ENCODE measurements at places on chromosomes 12 and 14.
A peak's percentile ranks its signal among the peaks of the same experiment; 100 is the strongest.

DNA sequence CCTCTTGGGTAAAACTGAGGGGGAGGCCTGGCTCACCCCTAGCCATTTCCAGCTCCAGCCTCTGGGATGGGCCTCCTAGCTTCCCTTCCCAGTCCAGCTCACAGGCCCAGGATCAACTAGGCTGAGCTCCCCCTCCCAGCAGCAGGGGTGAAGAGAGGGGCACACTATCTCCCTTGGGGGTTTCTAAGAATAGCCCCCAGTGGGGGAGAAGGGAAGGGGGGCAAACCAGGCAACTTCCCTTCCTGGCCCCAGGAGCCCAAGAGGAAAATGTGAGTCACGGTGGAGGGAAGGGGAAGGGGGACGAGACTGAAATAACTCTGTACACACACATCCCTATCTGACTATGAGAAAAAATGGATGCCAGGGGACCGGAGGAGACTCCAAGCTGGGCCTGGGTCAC is 9.0 kb downstream of the ADCY6 start:
- DNase-seq, result no peak

DNA sequence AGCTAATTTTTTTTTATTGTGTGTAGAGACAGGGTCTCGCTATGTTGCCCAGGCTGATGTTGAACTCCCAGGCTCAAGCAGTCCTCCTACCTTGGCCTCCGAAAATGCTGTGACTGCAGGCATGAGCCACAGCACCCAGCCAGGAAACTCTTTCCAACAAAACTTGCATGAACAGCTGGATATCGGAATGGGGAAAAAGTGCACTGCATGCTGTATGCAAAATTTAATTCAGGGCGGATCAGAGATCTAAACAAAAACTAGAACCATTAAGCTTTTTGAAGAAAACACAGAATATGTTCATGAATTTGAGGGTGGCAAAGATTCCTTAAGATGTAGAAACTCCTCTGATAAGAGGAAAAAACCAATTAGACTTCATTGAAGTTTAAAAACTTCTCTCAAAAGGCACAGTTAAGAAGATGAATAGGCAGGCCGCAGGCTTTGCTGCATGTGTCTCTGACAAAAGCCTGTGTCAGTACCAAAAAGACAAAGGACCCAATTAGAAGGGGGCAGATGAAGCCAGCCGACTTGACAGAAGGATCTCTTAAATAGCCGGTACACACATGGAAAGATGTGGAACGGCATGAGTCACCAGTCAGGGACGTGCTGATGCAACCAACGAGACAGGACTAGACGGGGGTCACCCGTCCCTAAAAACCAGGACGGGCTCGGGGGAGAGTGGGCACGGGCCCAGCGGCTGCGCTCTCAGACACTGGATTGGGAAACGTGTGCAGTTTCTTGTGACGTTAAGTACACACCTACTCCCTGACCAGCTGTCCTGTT is 34.8 kb upstream of the MMP17 start:
- no peak for DNase-seq

DNA sequence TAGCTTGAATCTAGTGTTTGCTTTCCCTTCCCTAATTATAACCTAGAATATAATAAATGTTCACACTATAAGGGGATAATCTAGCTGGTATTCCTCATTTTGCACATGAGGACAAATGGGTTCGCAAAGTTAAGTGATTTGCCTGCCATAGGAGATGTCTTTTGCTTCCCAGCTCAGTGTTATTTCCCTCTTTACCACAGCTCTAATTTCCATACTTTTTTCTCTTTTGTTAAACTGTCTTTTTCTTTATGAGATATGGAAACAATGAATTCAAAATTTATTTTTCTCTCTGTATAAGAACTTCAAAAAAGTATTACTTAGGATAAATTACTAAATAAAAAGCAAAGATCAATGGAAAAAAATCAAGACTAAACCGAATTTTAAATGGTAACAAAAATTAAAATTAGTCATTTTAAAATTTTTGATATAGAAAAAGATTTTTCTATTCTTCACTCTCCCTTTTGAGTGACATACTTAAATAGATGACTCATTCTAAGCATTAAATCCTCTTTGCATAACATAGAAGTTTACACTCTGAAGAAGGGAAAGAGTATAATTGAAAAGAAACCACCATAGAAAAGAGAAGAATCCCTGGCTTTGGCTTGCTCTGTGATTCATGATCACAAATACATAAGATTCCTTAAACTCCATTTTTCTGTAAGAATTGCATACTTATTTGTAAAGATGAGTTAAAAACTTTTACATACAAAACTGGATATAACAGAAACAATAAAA is 97.3 kb downstream of the INSM2 start:
- no peak for DNase-seq

DNA sequence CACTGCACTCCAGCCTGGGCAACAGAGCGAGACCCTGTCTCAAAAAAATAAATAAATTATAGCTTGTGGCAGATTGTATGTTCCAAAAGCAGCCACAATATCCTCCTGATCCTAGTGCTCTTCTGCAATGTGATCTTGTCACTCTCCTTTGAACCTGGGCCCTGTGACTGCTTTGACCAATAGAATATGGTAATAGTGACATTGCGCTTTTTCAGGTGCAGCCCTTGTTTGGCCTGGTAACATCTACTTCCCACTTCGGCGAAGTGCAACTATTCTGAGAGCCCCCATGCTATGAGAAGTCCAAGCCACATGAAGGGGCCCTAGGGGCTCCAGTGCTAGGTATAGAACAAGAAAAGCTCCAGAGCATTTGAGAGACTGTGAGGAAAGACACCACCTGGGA is 31.1 kb upstream of the DENND5B start:
- no peak for DNase-seq

DNA sequence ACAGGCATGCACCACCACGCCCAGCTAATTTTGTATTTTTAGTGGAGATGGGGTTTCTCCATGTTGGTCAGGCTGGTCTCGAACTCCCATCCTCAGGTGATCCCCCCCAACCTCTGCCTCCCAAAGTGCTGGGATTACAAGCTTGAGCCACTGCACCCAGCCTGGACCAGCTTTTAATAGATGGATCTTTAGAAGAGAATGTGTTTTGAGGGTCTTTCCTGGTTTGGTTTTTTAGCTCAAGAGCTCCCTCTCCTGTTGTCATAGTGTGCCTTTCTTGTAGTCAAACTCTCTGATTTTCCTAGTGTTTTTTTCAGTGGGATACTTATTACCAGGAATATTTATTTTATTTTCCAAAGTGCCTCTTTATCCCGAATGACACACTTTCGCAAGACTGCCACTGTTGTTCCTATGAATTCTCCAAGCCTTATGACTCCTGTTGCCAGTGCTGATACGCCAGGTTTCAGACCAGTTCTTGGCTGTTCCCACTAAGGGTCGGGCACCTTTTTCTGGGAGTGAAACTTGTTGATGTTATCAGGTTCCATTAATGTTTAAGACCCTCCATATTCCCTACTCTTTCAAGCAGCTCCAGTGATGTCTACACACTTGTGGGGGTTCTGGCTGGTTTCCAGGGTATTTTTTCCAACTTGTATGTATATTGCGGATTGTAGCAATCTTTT is 31.5 kb upstream of the LIMA1 start:
- DNase-seq, result peak; percentile 77

GRCh38 chr12:130452546-130452945 is 114.9 kb downstream of the PIWIL1 start:
- DNase-seq, result no peak

DNA sequence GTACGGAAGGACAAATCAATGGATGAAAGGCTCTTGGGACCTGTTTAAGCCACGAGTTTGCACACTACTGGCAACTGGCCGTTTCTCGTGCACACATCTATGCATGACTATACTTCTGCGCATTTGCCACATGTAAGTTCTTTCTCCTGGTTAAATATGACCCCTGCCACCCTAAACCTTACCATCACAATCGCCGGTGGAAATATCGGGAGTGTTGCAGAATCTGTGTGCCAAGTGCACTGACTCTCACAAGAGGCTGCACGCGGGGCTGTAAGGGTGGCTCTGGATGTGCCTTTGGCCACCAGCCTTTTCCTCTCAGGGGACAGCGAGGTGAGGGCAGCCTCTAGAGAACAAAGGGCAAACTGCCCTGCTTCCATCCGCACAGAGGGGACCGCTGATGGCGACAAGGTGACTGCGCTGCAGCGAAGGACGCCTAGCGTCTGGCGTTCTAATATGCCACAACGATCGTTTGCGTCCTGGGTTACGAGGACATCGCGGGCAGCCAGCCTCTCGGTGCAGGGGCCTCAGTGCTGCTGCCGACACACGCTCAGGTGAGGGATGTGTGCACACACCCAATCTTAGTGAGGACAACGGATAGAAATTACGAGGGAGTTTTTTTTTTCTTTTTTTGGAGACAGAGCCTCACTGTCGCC is 232.2 kb downstream of the PCNX1 start:
- DNase-seq, result no peak

DNA sequence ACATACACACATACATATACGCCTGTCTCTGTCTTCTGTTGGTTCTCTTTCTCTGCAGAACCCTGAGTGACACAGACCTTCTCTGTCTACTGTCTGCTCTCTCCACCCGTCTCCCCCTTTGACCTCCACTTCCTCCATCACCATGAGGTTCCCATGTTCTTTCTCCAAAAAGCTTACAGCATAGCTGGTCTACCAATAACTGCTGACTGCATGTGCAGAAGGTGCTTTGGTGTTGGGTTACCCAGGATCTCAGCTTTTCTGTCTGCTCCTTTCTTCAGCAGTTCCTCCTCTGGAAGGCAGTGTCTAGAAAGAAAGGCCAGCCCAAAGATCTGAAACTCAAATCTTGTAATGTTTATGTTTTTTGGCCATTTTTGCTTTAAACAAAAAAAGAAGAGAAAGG is 125.6 kb downstream of the SMOC1 start:
- no peak for DNase-seq

DNA sequence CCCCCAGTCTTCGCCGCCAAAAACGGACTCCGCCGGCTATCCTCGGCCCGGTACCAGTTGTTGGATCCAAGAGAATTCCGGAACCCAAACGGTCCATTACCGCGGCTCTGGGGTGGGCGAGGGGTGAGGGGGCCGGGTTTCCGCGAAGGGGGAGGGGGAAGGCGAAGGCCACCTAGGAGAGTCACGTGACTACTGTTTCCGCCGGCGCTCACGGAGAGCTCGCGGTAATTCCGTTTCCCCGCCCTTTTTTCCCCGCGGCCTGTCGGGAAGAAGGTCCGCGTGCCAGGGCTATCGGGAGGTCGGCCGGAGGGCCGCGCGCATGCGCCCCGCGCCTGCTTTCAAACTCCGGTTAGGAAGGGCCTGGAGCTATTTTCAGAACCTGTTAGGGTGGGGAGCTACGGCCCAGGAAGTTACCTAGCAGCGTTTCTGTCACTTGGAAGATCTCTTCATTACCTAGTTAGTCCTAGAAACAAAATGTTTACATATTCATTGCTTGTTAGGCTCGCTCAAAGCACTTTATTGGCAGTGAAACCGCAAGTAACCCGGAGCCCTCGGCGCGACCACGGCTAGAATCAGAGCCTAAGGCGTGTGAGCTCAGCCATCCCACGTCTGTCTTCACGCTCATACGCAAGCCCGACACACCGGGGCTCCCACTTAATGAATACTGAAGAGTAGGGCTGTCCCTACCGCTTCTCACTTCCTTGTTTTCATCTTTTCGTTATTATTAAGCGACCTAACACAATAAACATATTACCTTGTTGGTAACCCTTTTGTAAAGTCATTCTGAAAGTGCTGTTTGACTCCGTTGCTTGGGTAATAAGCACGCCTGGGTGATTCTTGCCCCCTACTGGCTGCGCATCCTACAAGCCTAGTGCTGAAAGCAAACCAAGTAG is 624 bp upstream of the SBNO1 start:
- peak; percentile 99 for DNase-seq

DNA sequence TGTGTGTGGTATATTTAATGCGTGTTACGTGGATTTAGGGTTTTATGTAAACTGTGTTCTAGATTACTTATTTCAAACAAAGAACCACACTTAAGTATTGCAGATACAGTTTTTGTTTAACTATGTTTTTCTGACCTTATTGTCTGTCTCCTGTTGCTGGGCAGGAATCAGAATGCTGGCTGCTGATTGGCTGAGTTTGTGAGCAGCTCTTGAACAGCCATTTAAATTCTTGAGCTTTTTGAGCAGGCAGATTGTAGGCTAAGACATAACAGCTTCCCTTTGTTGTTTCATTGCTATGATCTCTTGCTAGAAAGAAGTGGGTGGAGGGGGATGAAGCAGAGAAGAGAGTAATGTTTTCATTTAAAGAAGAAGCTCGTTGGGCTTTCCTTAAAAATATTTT is 52.2 kb downstream of the ATF7IP start:
- DNase-seq, result peak; percentile 75

- no peak for DNase-seq
These were observed 151.8 kb upstream of the FKBP4 start for GRCh38 chr12:2642896-2643425.

- DNase-seq, result no peak
These were observed 157.4 kb downstream of the KLHL28 start for GRCh38 chr14:44804391-44804790.

- DNase-seq, result peak; percentile 11
These were observed 58.3 kb upstream of the NR2C1 start for GRCh38 chr12:95131589-95132340.

DNA sequence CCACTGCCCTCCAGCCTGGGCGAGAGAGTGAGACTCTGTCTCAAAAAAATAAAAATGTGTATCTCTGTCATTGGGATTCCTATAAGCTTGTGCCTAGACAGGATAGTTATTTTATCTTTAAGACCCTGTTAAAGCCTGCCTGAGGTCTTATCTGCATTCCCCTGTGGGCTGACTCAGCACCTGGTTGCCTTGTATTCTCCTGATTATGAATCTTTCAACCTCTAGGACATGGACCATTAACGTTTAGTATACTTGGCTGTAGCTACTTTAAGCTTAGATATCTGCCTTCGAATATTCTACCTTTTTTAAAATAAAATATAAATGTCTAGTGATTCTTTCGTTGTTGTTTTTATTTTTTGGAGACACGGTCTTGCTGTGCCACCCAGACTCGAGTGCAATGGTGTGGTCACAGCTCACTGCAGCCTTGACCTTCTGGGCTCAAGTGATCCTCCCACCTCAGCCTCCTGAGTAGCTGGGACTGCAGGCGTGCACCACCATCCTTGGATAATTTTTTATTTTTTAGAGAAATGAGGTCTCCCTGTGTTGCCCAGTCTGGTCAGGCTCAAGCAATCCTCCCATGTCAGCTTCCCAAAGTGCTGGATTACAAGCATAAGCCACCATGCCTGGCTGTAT is 41.3 kb downstream of the RESF1 start:
- no peak for DNase-seq
